ENCODE measurements at places on chromosomes 7 and 10. TPM values are rescaled to one million over a fixed set of nuclear protein-coding genes. Genes with fewer than 3 reads are reported as not detected.

NUDT13 gene
- total RNA-seq = 1.9 TPM

DNA sequence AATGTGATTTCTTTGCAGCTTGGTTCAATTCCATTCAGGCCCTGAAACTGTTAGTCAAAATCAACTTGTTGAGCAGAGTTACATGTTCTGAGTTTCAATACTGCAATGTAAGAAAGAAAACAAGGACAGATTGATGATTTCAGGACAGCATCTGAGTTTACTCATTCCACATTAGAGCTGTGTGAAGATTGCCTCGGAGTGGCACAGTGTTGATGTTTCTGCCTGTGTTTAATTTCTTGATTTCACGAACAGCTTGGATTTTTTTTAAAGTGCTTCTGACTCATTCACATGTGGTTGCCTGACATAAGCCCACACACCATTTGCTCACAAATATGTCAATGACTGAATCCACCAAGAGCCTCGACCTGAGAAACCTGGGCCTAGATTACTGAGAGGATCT lies 101.2 kb upstream of the PARD3 start:
- H3K27me3 ChIP-seq = no peaks in the 10 kb centered on the region
- H3K4me1 ChIP-seq = peaks cover 8% of the 10 kb centered on the region
- H3K36me3 ChIP-seq = no peaks in the 10 kb centered on the region
- DNase-seq = no peak
- no peak overlapping the region for H3K27ac ChIP-seq
- no peak overlapping the region for H3K4me3 ChIP-seq

- no peaks in the 10 kb centered on the region for H3K36me3 ChIP-seq
- H3K27me3 ChIP-seq = no peaks in the 10 kb centered on the region
- H3K4me1 ChIP-seq = no peaks in the 10 kb centered on the region
- no peak for DNase-seq
Measured at GRCh38 chr7:157423886-157424565, 87.2 kb downstream of the DNAJB6 start.

DNA sequence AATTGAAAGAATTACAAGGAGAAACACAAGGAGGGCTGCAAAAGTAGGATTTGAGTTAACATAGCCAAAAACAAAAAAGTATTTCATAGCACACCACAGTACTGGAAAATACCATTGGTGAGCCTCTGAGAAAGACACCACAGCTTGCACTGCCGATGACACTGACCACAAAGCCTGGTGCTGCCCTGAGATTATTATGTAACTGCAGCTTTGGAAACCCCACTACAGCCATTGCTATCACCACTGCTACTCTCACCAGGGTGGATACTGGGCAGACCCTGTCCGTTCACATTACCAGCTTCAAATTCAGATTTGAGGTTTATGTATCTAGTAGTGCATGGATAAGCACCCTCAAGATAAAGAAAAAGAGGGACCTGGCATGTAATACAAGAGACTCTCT lies 1246.7 kb upstream of the SORCS1 start:
- H3K36me3 ChIP-seq = no peaks in the 10 kb centered on the region
- no peak overlapping the region for H3K4me3 ChIP-seq
- H3K27ac ChIP-seq = no peak overlapping the region
- DNase-seq = no peak
- H3K27me3 ChIP-seq = no peaks in the 10 kb centered on the region
- no peaks in the 10 kb centered on the region for H3K4me1 ChIP-seq

DNA sequence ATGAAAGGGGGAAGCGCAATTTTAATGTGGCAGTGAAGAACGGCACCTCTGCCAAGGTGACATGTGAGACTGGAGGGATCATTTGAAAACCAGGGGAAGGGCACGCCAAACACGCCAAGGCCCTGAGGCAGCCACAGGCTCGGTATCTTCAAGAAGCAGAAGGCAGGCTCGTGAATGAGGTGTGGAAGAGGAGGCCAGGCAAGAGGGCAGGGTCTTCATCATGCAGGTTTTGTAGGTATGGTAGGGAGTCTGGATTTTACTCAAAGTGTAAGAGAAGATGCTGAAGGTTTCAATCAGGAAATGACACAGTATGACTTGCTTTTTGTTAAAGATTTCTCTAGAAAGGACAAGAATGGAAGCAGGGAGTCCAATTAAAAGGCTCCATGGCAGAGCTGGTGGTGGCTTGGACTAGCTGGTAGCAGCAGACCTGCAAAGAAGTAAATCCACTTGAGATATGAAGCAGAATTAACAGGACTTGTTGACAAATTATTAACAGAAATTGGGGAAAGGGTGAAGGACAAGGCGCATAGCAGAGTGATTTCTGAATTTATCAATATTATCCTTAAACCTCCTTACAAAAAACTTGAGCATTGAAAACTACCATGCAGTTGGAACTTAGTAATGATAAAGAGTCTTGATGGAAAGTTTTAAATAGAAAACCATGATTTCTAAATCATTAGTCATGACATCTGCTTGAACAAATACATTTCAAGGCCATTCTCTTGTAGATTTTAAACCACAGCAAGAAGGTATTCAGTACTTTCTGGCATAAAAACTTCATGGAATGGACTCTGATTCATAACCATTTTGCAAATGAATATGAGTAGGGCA lies 70.4 kb downstream of the COA1 start:
- peak overlapping the region; percentile 30 for H3K27ac ChIP-seq
- no peak for DNase-seq
- H3K27me3 ChIP-seq = no peaks in the 10 kb centered on the region

DNA sequence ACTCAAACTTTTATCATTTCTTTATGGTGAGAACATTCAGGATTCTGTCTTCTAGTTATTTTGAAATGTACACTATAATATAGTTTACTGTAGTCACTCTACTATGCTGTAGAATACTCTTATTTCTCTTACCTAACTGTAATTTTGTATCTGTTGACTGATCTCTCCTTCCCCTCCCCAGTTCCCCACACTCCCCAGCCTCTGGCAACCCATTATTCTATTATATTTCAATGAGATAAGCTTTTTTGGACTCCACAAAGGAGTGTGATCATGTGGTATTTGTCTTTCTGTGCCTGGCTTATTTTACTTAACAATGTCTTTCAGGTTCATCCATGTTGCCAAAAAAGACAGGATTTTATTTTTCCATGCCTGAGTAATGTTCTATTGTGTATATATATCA lies 71.4 kb upstream of the DYNC1I1 start:
- no peaks in the 10 kb centered on the region for H3K27me3 ChIP-seq
- no peak overlapping the region for H3K4me3 ChIP-seq
- no peak overlapping the region for H3K27ac ChIP-seq
- no peaks in the 10 kb centered on the region for H3K4me1 ChIP-seq

DNA sequence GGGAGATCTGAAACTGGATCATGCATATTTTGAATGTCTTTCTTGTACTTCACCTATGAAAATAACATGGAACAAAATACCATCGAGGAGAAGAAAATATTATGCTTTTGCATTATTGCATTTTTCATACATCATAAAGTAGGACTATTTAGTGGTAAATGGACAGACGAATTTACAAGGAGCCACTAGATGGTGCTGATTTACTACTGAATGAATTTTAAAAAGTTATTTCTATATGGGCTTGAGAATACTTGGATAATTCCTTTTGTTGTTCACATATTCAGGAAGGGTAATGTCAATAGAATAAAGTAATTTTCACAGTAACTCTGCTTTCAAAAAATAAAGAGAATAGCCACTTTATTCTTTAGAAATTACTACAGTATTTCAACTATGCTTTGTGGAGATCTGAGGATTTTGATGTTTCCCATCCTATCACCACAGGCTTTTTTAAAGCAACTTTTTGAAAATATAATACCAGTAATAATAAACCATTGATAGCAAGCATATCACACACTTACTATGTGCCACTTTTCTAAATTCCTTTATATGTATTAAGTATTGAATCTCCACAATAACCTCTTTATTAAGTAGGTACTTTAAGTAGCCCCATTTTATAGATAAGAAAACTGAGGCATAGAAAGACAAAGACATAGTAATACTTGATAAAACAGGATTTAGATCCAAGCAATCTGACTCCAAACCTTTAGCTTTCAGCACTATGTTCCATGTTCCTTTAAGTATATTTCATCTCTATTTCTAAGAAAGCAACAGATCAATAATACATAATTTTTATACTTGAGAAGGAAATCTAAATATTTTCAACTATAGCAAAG lies 38.6 kb downstream of the NEBL start:
- DNase-seq = no peak
- no peak overlapping the region for H3K4me3 ChIP-seq
- no peak overlapping the region for H3K27ac ChIP-seq
- H3K4me1 ChIP-seq = no peaks in the 10 kb centered on the region
- no peaks in the 10 kb centered on the region for H3K36me3 ChIP-seq

GRCh38 chr7:17586711-17587110 lies 288.3 kb downstream of the AHR start:
- H3K4me1 ChIP-seq = no peaks in the 10 kb centered on the region
- no peak overlapping the region for H3K27ac ChIP-seq
- no peaks in the 10 kb centered on the region for H3K27me3 ChIP-seq
- no peaks in the 10 kb centered on the region for H3K36me3 ChIP-seq
- no peak overlapping the region for H3K4me3 ChIP-seq
- DNase-seq = no peak

GRCh38 chr7:138228119-138228518 lies 151.9 kb downstream of the AKR1D1 start:
- H3K27ac ChIP-seq = no peak overlapping the region
- H3K4me3 ChIP-seq = no peak overlapping the region
- H3K27me3 ChIP-seq = no peaks in the 10 kb centered on the region
- H3K36me3 ChIP-seq = no peaks in the 10 kb centered on the region
- H3K4me1 ChIP-seq = no peaks in the 10 kb centered on the region

- H3K36me3 ChIP-seq = no peaks in the 10 kb centered on the region
- H3K27me3 ChIP-seq = no peaks in the 10 kb centered on the region
- no peaks in the 10 kb centered on the region for H3K4me1 ChIP-seq
Measured at GRCh38 chr10:49132362-49132737, 1.5 kb downstream of the FAM170B start.

- H3K4me3 ChIP-seq = no peak overlapping the region
- H3K36me3 ChIP-seq = no peaks in the 10 kb centered on the region
- DNase-seq = no peak
- H3K4me1 ChIP-seq = peaks cover 6% of the 10 kb centered on the region
- no peaks in the 10 kb centered on the region for H3K27me3 ChIP-seq
- no peak overlapping the region for H3K27ac ChIP-seq
Measured at GRCh38 chr7:101119876-101120275, 7.0 kb upstream of the SERPINE1 start.

PDE1C gene
- total RNA-seq = 0.67 TPM

ADAM12 gene
- 0.19 TPM for total RNA-seq

- no peaks in the 10 kb centered on the region for H3K36me3 ChIP-seq
- DNase-seq = no peak
- H3K27me3 ChIP-seq = no peaks in the 10 kb centered on the region
Measured at GRCh38 chr7:130951976-130952876, 218.2 kb upstream of the KLF14 start.

GRCh38 chr7:117123311-117123926 lies 170.1 kb downstream of the ST7 start:
- no peaks in the 10 kb centered on the region for H3K36me3 ChIP-seq
- H3K4me3 ChIP-seq = no peak overlapping the region
- no peak for DNase-seq
- H3K4me1 ChIP-seq = peaks cover 5% of the 10 kb centered on the region
- H3K27ac ChIP-seq = no peak overlapping the region

GRCh38 chr7:32481921-32482320 lies 8.3 kb downstream of the LSM5 start:
- H3K27ac ChIP-seq = no peak overlapping the region
- H3K36me3 ChIP-seq = peaks cover 4% of the 10 kb centered on the region
- DNase-seq = no peak
- H3K4me3 ChIP-seq = no peak overlapping the region

GRCh38 chr7:150992833-150993302 lies 2.1 kb downstream of the NOS3 start:
- H3K27ac ChIP-seq = no peak overlapping the region
- no peaks in the 10 kb centered on the region for H3K27me3 ChIP-seq
- peak; percentile 78 for DNase-seq
- H3K36me3 ChIP-seq = no peaks in the 10 kb centered on the region
- H3K4me1 ChIP-seq = peaks cover 26% of the 10 kb centered on the region
- no peak overlapping the region for H3K4me3 ChIP-seq

GRM3 gene
- 3.4 TPM for total RNA-seq

DNA sequence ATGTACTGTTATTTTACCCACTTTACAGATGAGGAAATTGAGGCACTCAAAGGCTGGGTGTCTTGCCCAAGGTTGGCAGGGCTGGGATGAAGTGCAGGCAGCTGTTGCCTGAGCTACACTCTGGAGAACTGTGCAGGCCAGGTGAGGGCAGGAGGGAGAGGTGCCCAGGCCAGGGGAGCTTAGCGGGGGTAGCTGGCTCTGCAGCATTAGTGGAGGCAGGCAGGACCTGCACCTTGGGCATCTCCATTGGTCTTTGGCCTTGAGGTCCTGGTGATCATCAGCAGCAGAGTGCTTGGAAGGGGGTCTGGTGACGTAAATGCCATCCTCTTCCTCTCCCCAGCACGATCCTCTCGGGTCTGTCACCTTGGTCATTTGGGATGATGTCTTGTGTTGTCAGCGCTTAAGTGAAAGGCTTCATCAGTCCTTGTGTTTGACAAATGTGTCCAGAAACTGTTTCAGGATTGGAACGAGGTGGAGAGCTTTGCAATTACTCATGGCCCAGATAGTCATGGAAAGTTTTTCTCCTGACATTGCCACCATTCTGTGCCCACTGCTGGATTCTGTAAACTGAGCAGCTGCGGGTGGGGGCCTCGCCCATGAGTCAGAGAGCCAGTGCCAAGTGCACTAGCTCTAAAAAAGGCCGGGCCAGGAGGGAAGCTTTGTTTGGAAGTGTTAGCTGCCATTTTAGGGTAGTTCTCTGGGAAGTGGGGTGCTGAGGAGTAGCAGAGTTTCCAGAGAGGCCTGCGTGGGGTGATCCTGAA lies 47.6 kb downstream of the TSPAN15 start:
- no peaks in the 10 kb centered on the region for H3K27me3 ChIP-seq
- no peak overlapping the region for H3K4me3 ChIP-seq
- no peak overlapping the region for H3K27ac ChIP-seq

- no peak overlapping the region for H3K27ac ChIP-seq
- H3K36me3 ChIP-seq = no peaks in the 10 kb centered on the region
- H3K27me3 ChIP-seq = no peaks in the 10 kb centered on the region
- no peaks in the 10 kb centered on the region for H3K4me1 ChIP-seq
- H3K4me3 ChIP-seq = no peak overlapping the region
Measured at GRCh38 chr10:72015841-72016240, 51.6 kb downstream of the CHST3 start.

GRCh38 chr7:79702116-79702515 lies 248.6 kb upstream of the MAGI2 start:
- no peaks in the 10 kb centered on the region for H3K4me1 ChIP-seq
- no peak for DNase-seq
- no peak overlapping the region for H3K4me3 ChIP-seq
- no peaks in the 10 kb centered on the region for H3K27me3 ChIP-seq
- no peaks in the 10 kb centered on the region for H3K36me3 ChIP-seq
- no peak overlapping the region for H3K27ac ChIP-seq

GRCh38 chr7:128672927-128673517 lies 930 bp downstream of the GARIN1A start:
- H3K27ac ChIP-seq = no peak overlapping the region
- no peaks in the 10 kb centered on the region for H3K27me3 ChIP-seq
- no peak overlapping the region for H3K4me3 ChIP-seq
- no peaks in the 10 kb centered on the region for H3K36me3 ChIP-seq
- peak; percentile 70 for DNase-seq
- no peaks in the 10 kb centered on the region for H3K4me1 ChIP-seq

Measured in H1 (cell line).